ENCODE measurements at places on chromosomes 5 and 9.

- DNase-seq = no peak
- no peak overlapping the region for H3K4me3 ChIP-seq
- H3K27me3 ChIP-seq = no peaks in the 10 kb centered on the region
- H3K4me1 ChIP-seq = peaks cover 4% of the 10 kb centered on the region
- no peak overlapping the region for H3K27ac ChIP-seq
These were observed 76.8 kb downstream of the FCHO2 start for GRCh38 chr5:73032635-73033034.

GRCh38 chr5:60852940-60853339, 8.9 kb upstream of the ELOVL7 start:
- H3K27ac ChIP-seq = no peak overlapping the region
- H3K27me3 ChIP-seq = no peaks in the 10 kb centered on the region
- DNase-seq = no peak
- no peaks in the 10 kb centered on the region for H3K36me3 ChIP-seq
- no peaks in the 10 kb centered on the region for H3K4me1 ChIP-seq
- H3K4me3 ChIP-seq = no peak overlapping the region

GRCh38 chr5:10712574-10713366, 48.3 kb downstream of the DAP start:
- no peak overlapping the region for H3K27ac ChIP-seq
- H3K4me1 ChIP-seq = no peaks in the 10 kb centered on the region
- H3K27me3 ChIP-seq = no peaks in the 10 kb centered on the region
- DNase-seq = no peak
- H3K4me3 ChIP-seq = no peak overlapping the region

DNA sequence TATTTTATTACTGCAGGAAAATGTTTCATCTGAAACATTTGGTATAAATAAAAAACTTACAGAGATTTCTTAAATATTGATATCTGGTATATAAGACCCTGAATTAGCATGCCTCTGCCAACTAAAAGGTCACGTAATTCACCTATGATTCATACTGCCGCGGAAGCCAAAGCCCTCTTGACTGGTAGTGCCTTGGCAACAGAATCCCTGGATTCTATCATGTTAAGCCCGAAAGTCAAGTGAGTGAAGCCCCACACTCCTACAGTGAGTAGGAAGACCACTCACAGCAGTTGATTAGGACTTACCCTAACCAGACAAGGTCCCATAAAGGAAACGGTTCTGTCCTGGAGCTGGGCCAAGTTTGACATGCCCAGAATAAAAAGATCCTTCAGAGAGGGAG, 175.6 kb upstream of the NREP start:
- H3K27ac ChIP-seq = no peak overlapping the region
- H3K27me3 ChIP-seq = no peaks in the 10 kb centered on the region
- no peak for DNase-seq
- peaks cover 7% of the 10 kb centered on the region for H3K4me1 ChIP-seq
- H3K36me3 ChIP-seq = no peaks in the 10 kb centered on the region

DNA sequence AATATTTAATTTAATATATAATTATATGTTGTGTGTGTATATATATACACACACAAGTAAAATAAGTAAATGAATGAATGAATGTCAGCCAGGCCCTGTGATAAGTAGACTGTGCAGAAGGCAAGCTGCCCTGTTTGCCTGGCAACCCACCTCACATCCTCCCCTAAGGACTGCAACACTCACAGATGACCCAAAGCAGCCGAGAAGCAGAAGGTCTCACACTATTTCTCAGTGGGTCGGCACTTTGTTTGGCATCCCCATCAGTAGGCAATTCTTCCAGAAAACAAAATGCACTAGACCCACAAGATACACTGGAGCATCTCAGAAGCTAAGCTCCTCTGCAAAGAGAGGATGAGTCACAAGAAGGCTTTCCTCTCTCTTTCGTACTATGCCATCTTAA, 152.1 kb upstream of the GRAMD2B start:
- H3K27me3 ChIP-seq = no peaks in the 10 kb centered on the region
- no peaks in the 10 kb centered on the region for H3K36me3 ChIP-seq
- H3K4me1 ChIP-seq = no peaks in the 10 kb centered on the region
- H3K27ac ChIP-seq = no peak overlapping the region
- no peak for DNase-seq

- H3K4me3 ChIP-seq = no peak overlapping the region
- no peak overlapping the region for H3K27ac ChIP-seq
These were observed 3.0 kb downstream of the MLANA start for GRCh38 chr9:5893591-5894236.

GRCh38 chr5:157180374-157181264, at the start of gene ITK:
ITK (plus strand) TSS chr5:157180840; CDS start chr5:157180978, 138 bp downstream.
- H3K27ac ChIP-seq = no peak within 1 kb of the TSS
- H3K27me3 ChIP-seq = no peaks in the 10 kb centered on the region
- no peak for DNase-seq
- H3K36me3 ChIP-seq = no peaks in the 10 kb centered on the region
- no peaks in the 10 kb centered on the region for H3K4me1 ChIP-seq
- no peak within 1 kb of the TSS for H3K4me3 ChIP-seq

GRCh38 chr5:71695595-71695994, 23.5 kb upstream of the CARTPT start:
- no peak overlapping the region for H3K27ac ChIP-seq
- no peaks in the 10 kb centered on the region for H3K4me1 ChIP-seq
- no peak overlapping the region for H3K4me3 ChIP-seq
- no peaks in the 10 kb centered on the region for H3K36me3 ChIP-seq
- DNase-seq = no peak
- H3K27me3 ChIP-seq = no peaks in the 10 kb centered on the region

DNA sequence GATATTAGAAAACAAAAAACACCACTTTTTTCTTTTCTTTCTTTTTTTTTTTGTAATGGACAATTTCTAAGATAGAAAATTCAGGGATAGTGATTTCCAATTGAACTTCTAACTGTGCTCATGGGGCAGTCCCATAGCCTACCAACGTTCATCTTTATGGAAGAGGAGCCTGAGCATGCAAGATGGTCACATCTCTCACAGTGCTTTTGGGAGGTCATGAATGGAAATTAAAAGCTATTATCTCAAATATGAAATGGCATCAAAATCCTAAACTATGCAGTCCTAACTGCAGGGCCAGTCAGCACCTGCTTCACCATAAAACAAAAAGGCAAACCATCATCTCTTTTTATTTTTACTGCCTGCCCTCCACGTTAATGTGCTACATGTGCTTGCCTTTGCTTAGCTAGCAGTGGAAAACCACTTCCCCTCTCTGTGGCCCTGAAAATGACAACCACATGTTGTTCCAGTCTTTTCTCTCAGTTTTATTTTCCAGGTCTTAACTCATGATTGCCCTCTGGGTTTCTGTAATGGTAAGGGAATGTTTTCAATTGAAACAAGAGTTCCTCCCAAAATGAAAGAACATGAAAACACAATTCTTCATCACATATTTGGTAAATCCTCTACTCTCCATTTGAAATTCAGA, 16.7 kb downstream of the IFNB1 start:
- no peak overlapping the region for H3K27ac ChIP-seq
- H3K4me1 ChIP-seq = no peaks in the 10 kb centered on the region
- no peak for DNase-seq
- H3K4me3 ChIP-seq = no peak overlapping the region

DNA sequence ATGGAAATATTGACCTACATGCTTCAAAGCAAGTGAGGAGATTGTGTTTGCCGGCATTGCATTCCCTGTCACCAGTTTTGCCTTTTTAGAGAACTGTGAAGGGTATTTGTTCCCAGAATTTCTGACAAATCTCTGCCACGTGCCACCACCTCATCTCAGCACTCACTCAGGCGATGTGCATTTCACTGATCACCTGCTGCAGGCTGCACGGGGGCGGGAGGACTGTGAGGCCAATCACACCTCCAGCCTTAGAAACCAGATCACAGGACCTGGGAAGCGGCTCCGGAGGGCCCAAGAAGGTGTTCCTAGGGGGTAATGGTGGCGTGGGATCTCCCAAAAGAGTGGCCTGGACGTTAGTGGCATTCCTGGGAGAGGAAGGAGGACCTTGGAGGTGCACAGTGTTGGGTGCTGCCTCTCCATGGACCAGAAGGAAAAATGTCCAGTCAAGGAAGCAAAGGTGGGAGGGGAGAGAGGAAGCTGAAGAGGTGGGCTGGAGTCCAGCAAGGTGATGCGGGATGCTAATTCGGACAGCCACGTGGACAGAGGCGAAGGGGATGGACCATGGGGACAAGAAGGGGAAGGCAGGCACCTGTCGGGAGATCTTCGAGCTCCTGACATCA, 63.6 kb upstream of the OLFM1 start:
- H3K27me3 ChIP-seq = no peaks in the 10 kb centered on the region
- no peak overlapping the region for H3K27ac ChIP-seq
- DNase-seq = no peak
- no peaks in the 10 kb centered on the region for H3K36me3 ChIP-seq

DNA sequence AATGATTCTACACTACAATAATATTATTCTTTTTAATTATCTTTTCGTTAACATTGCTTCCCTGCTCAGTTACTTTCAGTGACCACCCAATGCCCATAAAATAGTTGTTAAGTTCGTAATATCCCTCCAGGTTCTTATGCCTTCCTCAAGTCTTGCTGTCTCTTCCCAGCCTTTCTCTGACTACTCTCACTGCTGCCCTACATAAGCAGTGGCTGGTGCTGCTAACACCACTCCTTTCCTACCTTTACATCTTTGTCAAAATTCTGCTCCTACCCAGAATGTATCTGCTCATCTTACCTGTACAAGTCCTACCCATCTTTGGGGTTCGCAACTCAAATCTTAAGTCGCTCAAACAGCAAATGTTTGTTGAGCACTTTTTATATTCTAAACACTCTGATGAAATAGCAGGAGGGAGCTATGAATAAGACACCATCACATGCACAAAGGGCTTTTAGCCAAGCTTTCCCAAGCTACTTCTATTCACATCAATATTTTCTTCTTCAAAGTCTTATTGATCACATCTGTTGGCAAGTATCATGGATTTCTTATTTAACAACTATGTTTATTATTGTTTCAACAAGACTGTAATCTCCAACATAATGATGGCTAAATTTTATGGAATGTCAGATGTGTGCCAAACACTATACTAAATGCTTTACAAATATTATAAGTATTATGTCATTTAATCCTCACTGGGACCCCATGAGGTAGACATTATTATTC, 29.5 kb downstream of the SLC25A46 start:
- DNase-seq = no peak
- no peak overlapping the region for H3K4me3 ChIP-seq
- H3K27ac ChIP-seq = no peak overlapping the region
- no peaks in the 10 kb centered on the region for H3K27me3 ChIP-seq
- no peaks in the 10 kb centered on the region for H3K36me3 ChIP-seq

GRCh38 chr9:16192403-16193017, 639.7 kb downstream of the CCDC171 start:
- DNase-seq = no peak
- no peaks in the 10 kb centered on the region for H3K36me3 ChIP-seq
- no peak overlapping the region for H3K27ac ChIP-seq
- H3K4me3 ChIP-seq = no peak overlapping the region

- H3K4me1 ChIP-seq = peaks cover 5% of the 10 kb centered on the region
- no peak overlapping the region for H3K4me3 ChIP-seq
- no peaks in the 10 kb centered on the region for H3K27me3 ChIP-seq
- no peak overlapping the region for H3K27ac ChIP-seq
These were observed 5.7 kb upstream of the NIPAL4 start for GRCh38 chr5:157454273-157454672.

GRCh38 chr9:745761-746380, 95.6 kb upstream of the DMRT1 start:
- peak overlapping the region; percentile 84 for H3K27ac ChIP-seq
- no peaks in the 10 kb centered on the region for H3K27me3 ChIP-seq
- no peak overlapping the region for H3K4me3 ChIP-seq
- DNase-seq = peak; percentile 58
- H3K36me3 ChIP-seq = peaks cover 2% of the 10 kb centered on the region
- peaks cover 42% of the 10 kb centered on the region for H3K4me1 ChIP-seq

DNA sequence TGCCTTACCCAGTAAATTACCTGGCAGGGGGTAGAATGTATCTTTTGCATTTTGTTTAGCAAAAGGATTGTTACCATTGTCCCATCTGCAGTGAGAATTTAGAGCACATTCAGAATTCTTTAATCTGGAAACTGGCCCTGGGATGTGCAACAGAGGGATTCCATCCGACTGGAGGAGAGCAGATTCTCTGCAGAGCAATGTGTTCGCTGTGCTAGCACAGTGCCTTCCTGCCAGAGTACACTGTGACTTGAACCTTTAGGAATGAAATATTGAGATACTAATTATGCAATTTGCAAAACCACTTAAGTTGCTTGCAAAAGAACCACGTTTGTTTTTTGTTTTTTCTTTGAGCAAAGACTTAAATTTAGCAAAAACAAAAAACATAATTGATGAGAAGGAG, 22.5 kb upstream of the DMRT1 start:
- H3K4me3 ChIP-seq = no peak overlapping the region
- no peaks in the 10 kb centered on the region for H3K36me3 ChIP-seq
- no peaks in the 10 kb centered on the region for H3K27me3 ChIP-seq
- no peak for DNase-seq

GRCh38 chr9:122468735-122469134, 9.0 kb downstream of the OR1J1 start:
- DNase-seq = no peak
- H3K36me3 ChIP-seq = no peaks in the 10 kb centered on the region
- no peaks in the 10 kb centered on the region for H3K27me3 ChIP-seq
- H3K4me3 ChIP-seq = no peak overlapping the region
- no peak overlapping the region for H3K27ac ChIP-seq

GRCh38 chr5:24714746-24715145, 70.0 kb upstream of the CDH10 start:
- H3K36me3 ChIP-seq = no peaks in the 10 kb centered on the region
- H3K4me3 ChIP-seq = no peak overlapping the region
- no peaks in the 10 kb centered on the region for H3K27me3 ChIP-seq
- no peak overlapping the region for H3K27ac ChIP-seq
- H3K4me1 ChIP-seq = no peaks in the 10 kb centered on the region

DNA sequence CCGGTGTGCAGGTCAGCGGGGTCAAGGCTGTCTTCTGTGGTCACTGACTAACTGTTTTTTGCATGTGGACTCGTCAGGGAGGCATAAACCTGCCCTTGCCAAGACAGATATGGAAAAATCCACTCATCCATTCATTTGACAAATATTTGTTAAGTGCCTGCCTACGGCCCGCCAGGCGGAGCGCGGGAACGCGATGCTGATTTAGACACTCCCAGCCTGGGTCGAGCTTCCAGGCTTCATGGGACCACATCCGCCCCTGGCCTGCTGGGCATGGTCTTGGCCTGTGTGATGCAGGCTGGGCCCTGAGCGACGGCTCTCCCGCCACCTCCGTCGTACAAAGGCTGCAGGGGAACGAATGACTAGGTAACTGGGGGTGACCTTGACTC, 18.1 kb downstream of the MYMK start:
- no peaks in the 10 kb centered on the region for H3K36me3 ChIP-seq
- DNase-seq = peak; percentile 71
- no peak overlapping the region for H3K4me3 ChIP-seq

DNA sequence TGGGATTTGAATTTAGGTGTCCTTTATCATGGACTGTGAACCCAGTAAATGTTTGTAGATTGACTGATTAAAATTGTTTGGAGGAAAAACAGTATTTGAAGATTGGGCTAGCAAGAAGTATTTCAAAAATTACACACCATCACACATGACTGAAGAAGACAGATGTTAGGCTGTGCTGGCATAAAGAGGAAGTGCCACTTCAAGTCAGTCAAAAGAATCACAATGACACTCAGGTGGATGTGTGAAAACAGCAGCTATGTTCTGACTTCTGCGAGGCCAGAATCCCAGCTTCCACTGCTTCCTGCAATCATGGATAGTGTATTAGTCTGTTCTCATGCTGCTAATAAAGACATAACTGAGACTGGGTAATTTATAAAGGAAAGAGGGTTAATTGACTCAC, 393.3 kb downstream of the DMRT2 start:
- no peak overlapping the region for H3K4me3 ChIP-seq
- no peaks in the 10 kb centered on the region for H3K36me3 ChIP-seq
- no peaks in the 10 kb centered on the region for H3K27me3 ChIP-seq
- no peak overlapping the region for H3K27ac ChIP-seq
- DNase-seq = no peak
